ENCODE measurements at places on chromosomes 7 and 10. TPM values are rescaled to one million over a fixed set of nuclear protein-coding genes. Genes with fewer than 3 reads are reported as not detected.

GRCh38 chr7:22654831-22655230 lies 72.2 kb upstream of the IL6 start:
- DNase-seq: no peak

DNA sequence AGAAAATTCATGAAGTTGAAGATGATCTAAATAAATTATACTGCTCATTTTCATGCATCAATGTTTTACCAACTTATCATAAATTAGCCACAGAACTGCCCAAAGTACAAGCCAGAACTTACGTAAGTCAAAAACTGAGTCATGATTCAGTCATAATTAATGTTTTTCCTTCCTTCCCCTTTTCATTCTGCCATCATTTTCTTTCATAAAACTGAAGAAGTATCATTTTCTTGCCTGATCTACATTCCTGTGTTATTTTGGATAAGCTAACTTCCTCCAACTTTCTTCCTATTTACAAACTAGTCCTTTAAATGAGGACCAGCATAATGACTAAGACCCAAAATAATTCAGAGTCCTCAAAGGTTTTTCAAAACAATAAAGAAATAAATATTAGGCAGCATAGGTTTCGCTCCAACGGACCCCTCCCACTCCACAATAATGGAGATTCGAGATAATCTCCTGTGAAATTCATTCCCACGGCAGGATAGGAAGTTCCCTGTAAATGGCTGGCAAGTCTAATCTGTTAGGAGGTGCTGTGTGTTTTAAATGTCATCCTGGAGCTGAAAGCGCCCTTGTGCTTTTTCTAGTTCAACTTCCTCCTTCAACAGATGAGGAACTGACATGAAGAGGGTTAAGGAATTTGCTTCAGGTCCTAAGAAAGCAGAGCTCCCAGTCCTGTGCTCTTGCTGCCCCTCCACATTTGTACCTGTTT lies 218.9 kb downstream of the DOCK4 start:
- peak; percentile 59 for DNase-seq

- DNase-seq: no peak
Observed at GRCh38 chr7:69736126-69736810, 138.0 kb downstream of the AUTS2 start.

DNA sequence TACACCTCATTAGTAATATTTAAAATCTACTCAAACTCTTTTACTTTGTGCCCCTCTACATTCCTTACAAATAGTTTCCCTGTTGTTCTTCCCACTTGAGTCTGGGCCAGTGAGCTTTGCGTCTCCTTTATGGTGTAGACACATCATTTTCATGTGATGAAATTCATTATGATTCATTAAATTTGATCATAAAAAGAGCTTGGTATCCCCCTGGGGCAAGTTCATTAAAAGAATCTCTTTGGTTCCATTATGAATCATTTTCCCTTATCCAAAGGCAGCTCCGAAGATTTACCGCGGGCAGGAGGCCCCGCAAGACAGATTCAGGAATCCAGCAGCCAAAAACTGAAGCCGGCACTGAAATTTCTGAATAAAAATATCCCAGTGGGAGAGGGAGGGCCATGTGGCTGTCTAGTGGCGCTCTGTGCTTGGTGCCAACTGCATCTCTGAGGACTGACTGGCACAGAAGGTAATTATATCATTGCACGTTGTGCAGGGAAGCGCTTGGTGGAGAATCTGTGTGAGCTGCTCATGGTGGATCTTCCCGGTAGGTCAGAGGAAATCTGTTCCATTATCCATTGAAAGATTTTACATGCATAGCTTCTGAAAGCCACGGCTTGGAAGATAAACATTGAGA lies 151.4 kb upstream of the PITRM1 start:
- no peak for DNase-seq

GRCh38 chr7:50416527-50417182 lies 33.5 kb downstream of the FIGNL1 start:
- no peak for DNase-seq

DNA sequence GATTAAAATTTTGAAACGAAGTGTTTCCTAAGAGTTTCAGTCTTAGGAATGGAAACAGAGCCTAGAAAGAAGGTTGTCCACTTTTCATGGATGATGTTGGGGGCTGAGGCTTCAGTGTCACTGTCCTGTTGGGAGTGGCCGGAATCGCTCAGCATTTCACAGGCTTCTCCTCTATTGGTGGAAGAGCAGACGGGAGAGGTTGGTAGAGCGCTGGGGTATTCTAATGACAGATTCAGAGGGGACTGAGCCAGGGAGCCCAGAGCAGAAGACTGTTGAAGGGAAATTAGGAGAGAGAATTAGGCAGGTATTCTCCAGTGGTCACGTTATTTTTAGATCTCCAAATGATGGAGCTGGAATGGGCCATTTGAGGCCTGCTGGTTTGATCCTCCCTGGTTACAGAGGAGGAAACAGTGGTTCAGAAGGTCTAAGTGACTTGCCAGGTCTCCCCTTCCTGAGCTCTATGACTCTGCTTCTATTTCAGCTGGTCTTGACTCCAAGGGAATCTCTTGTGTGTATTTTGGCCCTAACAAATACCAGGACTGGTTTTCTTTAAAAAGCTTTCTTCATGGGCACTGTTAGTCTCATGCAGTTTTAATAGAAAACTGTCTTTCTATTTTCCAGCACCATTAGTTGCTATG lies 35.7 kb upstream of the EEPD1 start:
- peak; percentile 8 for DNase-seq

GRCh38 chr10:84401854-84402611 lies 73.6 kb downstream of the CCSER2 start:
- no peak for DNase-seq

GRCh38 chr7:130951303-130951975 lies 217.4 kb upstream of the KLF14 start:
- no peak for DNase-seq

GRCh38 chr10:110613996-110614495 lies 30.1 kb upstream of the RBM20 start:
- DNase-seq: no peak

DNA sequence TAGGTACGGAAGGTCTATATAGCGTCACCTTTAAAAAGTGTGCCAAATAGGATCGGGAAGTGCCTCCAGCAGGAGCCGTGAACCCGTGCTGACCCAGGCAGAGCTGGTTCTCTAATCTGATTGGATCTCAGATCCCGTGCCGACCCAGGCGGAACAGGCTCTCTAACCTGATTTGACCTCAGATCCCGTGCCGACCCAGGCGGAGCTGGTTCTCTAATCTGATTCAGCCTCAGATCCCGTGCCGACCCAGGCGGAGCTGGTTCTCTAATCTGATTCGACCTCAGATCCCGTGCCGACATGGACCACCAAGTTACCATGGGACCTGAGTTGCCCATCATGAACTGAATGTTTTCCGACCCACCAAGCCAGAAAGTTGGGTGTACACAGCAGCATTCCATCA lies 463.9 kb downstream of the PTPRN2 start:
- no peak for DNase-seq

DNA sequence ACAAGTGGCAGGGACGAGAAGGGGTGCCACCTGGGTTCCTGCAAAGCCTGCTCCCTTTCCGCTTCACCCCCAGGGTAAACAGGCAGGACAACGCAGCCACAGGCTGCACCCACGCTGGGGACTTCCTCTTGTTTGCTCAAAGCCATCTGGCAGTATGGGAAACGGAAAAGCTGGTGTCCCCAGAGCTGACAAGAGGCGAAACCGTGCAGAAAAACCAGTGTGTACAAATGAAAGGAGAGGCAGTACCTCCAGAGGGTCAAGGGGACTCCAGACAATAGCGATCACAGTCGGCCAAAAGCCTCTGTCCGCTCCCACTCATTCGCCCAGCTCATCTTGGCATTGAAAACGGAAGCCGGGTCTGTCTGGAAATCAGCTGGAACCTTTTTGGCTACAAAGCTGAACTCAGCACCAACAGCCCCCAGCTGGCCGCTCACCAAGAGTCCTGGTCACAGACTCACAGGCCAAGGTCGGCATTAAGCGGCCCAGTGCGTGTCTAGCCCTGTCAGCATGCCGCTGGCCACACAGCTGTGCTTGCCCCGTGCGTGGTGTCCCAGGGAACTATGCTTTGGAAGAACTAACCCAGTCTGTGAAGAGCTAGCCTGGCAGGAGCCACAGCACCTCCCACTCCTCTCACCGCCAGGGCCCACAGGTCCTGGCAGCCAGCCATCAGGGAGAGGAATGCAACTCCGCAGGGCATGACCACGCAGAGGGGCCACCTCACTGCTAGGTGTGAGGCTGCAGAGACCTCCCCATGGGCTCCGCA lies 10.4 kb downstream of the TNS3 start:
- DNase-seq: peak; percentile 79

GRCh38 chr10:119867317-119867716 lies 5.3 kb downstream of the MCMBP start:
- DNase-seq: no peak

GRCh38 chr7:137335814-137336213 lies 7.7 kb downstream of the PTN start:
- DNase-seq: no peak

DNA sequence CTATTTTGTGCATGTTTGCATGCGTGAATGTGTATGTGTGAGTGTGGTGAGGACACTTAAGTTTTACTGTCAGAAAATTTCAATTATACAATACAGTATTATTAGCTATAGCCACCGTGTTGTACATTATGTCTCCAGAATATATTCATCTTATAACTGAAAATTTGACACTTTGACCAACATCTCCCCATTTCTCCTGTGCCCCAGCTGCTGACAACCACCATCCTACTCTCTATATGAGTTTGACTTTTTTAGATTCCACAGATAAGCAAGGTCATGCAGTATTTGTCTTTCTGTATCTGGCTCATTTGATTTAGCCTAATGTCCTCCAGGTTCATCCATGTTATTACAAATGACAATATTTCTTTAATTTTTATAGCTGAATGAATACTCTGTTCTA lies 195.0 kb downstream of the GPR37 start:
- DNase-seq: no peak

- peak; percentile 47 for DNase-seq
Observed at GRCh38 chr10:119701861-119702260, 24.0 kb upstream of the INPP5F start.

- no peak for DNase-seq
Observed at GRCh38 chr7:42338231-42338915, 101.4 kb upstream of the GLI3 start.

- DNase-seq: no peak
Observed at GRCh38 chr10:25501912-25502311, 327.1 kb downstream of the GPR158 start.

- DNase-seq: peak; percentile 77
Observed at GRCh38 chr10:17607603-17608332, 9.4 kb downstream of the HACD1 start.

GRCh38 chr7:135920478-135920877 lies 56.7 kb downstream of the MTPN start:
- DNase-seq: no peak

DNA sequence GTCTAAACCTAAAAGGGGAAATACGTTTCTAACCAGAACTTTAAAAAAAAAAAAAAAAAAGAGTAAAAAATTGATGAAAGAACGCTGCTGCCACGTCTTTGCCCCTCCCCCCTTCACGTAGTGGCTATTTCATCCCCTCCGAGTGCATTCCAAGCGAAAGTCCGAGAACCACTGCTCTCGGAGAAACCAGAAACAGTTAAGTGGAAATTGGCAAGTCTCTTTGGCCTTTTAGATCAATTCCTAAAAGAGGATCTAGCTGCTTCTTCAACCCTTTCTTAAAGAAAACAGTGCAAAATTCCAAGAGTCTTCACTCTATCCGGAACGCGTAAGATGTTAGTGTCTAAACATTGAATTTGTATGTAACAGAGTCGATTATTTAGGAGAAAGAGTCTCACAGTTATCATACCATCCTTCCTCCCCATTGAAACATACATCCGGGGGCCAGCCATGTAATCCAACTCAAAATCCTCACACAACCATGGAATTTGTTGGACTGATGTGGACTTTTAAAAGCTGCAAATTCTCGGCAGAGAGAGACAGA lies 1.1 kb downstream of the P4HA1 start:
- peak; percentile 71 for DNase-seq

DNA sequence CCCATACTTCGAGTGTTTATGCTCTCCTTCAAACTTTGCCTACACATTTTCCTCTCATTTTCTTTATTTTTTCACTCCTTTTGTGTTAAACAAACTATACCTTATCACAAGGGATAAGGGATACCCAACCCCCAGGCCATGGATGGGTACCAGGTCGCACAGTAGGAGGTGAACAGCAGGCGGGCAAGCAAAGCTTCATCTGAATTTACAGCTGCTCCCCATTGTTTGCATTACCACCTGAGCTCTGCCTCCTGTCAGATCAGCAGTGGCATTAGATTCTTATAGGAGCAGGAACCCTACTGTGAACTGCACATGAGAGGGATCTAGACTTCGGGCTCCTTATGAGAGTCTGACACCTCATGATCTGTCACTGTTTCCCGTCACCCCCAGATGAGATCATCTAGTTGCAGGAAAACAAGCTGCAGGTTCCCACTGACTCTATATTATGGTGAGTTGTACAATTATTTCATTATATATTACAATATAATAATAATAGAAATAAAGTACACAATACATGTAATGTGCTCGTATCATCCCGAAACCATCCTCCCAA lies 28.5 kb downstream of the ZC3HC1 start:
- no peak for DNase-seq

CTBP2 gene
- 133 TPM for total RNA-seq

LIPF gene
- total RNA-seq: not detected

TYW1 gene
- total RNA-seq: 12.5 TPM

PNPLA8 gene
- total RNA-seq: 24.4 TPM

TMEM130 gene
- total RNA-seq: not detected

GPR15LG gene
- not detected for total RNA-seq

DKK1 gene
- 12.7 TPM for total RNA-seq

MALSU1 gene
- 50.7 TPM for total RNA-seq

NRF1 gene
- 16.8 TPM for total RNA-seq

HOXA3 gene
- 3.0 TPM for total RNA-seq

NPC1L1 gene
- not detected for total RNA-seq

TNS3 gene
- total RNA-seq: 11.8 TPM

ITGB8 gene
- total RNA-seq: 2.2 TPM

ASNS gene
- total RNA-seq: 3.1 TPM

LOXL4 gene
- total RNA-seq: 0.51 TPM

ABCB1 gene
- 1.0 TPM for total RNA-seq

TSPAN33 gene
- total RNA-seq: under 0.01 TPM

All from dermis microvascular lymphatic vessel endothelial cell (primary cell).